ENCODE measurements at places on chromosomes 13 and 19. TPM values are rescaled to one million over a fixed set of nuclear protein-coding genes. Genes with fewer than 3 reads are reported as not detected.

- no peak for DNase-seq
These were observed 399.0 kb downstream of the DCT start for GRCh38 chr13:94080527-94080926.

DNA sequence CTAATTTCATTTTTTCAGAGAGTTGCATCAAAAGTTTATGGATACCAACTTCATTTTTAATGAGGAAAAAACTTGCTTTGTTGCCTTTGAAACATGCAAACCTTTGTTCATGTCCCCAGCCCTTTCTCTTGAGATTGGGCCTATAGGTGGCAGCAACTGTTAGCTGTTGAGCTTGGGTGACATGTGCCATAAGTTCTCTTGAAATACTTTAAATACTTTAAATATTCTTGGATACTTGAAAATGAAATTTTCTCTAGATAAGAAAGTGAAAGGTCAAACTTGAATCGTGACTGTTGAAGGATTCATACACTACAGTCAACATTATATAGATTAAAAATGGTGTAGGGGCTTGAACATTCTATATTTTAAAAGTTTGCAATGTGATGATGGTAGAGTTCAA, 294.9 kb downstream of the NDFIP2 start:
- peak; percentile 35 for DNase-seq

- no peak for DNase-seq
These were observed 284.1 kb downstream of the ITGBL1 start for GRCh38 chr13:101736566-101736965.

DNA sequence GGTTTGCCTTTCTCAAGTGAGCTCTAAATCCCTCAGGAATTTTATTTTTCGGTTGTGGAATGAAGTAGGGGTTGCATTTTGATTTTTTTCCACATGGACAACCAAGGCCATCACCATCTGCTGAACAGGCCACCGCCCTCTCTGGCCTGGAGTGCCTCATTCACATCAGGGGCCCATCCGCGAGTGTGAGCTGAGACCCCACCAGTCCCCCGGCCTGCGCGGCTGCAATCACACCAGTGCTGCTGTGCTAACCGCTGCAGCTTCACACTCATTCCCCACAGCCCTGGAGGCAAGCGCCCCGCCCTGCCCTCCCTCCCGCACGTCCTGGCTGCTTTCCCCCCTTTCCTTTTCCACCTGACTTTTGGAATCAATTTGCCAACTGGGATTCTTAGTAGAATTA, 35.7 kb upstream of the ARHGEF7 start:
- no peak for DNase-seq

DNA sequence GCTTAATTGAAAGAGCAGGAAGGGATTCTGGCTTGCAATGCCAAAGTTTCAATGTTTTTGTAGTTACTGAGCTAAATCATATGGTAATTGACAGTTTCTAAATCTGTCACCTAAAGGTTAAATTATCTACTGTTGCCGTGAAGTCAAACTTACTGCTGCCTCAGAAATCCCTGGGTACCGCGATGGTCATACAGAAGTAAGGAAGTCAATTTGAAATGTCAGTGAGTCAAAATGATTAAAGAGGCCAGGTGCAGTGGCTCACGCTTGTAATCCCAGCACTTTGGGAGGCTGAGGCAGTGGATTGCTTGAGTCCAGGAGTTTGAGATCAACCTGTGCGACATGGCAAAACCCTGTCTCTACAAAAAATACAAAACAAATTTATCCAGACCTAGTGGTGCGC, 48.8 kb upstream of the TPM4 start:
- DNase-seq: no peak

DNA sequence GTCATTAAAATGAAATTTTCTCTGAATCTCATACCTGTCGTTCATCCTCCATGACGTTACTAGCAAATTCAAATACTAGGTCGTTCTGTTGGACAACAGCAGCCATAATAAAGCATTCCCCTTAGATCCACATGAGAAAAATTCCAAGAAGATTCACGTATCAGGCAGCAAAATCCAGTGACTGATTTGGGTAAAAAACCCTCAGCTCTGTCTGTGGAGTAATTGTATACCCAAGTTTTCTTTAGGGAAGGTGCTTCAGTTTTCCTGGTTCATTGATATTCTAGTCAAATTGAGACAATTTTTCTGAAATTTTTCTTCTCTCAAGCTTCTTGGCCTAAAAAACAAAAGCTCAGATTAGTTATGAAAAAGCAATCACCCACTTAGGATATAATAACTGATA, 37.2 kb downstream of the ELF1 start:
- DNase-seq: no peak

DNA sequence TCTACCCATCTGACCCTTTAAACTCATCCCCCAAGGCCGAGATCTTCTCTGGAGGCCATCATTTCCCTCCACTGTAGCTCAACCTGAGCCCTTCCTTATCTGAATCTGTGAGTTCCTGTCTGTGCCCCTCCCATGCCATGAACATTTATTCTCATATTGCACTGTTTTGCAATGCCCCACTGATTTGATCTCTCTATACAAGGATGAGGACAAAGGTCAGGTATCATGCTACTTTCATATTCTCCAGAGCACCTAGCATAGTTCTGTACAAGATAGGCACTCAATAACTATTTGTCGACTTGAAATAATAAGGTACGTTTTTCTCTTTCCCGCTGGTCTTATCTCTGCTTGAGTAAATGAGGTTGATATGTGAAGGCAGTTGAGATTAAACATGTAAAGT, 135.5 kb downstream of the KLF5 start:
- peak; percentile 16 for DNase-seq

The NLRP11 gene
- total RNA-seq: 0.17 TPM

The NPAS1 gene
- 0.40 TPM for total RNA-seq

The LAIR1 gene
- total RNA-seq: 36.1 TPM

The KLK12 gene
- 0.78 TPM for total RNA-seq

The CGB5 gene
- not detected for total RNA-seq
